ENCODE measurements at places on chromosomes 7 and 10. TPM values are rescaled to one million over a fixed set of nuclear protein-coding genes. Genes with fewer than 3 reads are reported as not detected.

GRCh38 chr10:369684-370448 lies 234.6 kb downstream of the ZMYND11 start:
- H3K4me1 ChIP-seq: no peaks in the 10 kb centered on the region
- H3K36me3 ChIP-seq: no peaks in the 10 kb centered on the region
- H3K27me3 ChIP-seq: no peaks in the 10 kb centered on the region
- no peak overlapping the region for H3K4me3 ChIP-seq

ENO4 gene
- total RNA-seq: not detected

DNA sequence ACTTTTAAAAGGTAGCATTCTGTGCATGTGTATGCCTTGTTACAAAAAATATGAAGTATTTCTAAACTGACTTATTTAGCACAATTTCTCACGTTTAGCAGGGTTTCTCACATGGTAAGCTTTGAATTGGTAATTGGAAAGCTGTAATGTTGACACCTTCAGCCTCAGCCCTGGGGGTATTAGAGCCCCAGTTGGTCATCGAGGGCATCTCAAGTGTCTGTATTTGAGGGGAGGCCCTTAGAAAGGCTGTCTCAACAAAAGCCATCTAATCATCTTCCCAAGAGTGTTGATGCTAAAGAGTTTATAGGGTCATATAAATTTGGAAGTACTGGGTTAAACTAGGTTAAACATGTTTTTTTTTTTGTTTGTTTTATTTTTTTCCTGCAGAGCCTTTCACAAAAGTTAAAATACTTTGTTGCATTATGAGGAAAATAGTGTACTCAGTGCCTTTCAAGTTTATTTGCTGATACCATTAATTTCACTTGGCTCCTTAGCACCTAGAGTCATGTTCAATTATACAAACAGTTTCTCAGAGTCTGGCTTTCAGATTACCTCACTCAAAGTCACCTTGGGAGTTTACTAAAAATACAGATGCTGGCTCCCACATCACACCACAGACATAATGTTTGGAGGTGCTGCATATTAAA lies 134.0 kb downstream of the CD36 start:
- no peak overlapping the region for H3K4me3 ChIP-seq
- H3K36me3 ChIP-seq: no peaks in the 10 kb centered on the region
- no peak for DNase-seq
- no peaks in the 10 kb centered on the region for H3K27me3 ChIP-seq
- H3K4me1 ChIP-seq: no peaks in the 10 kb centered on the region
- no peak overlapping the region for H3K27ac ChIP-seq

GRCh38 chr10:59346321-59346720 lies 16.0 kb downstream of the FAM13C start:
- H3K4me3 ChIP-seq: no peak overlapping the region
- no peaks in the 10 kb centered on the region for H3K36me3 ChIP-seq
- DNase-seq: no peak
- no peaks in the 10 kb centered on the region for H3K27me3 ChIP-seq
- no peak overlapping the region for H3K27ac ChIP-seq
- no peaks in the 10 kb centered on the region for H3K4me1 ChIP-seq

DNA sequence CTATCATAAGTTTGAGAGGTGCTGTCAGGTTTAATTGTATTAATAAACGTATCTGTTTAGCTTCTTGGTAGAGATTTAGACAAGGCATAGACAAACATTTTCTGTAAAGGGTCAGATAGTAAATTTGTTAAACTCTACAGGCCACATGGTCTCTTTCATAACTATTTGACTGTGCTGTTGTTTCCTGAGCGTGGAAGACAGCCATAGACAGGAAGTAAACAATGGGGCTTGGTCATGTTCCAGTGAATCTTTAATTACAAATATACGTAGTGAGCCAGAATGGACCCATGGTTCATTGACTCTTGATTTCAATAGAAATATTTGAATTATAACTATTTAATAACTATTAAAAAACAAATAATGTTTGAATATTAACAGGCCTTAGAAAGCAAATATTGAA lies 451.1 kb downstream of the SH2D4B start:
- no peaks in the 10 kb centered on the region for H3K27me3 ChIP-seq
- no peaks in the 10 kb centered on the region for H3K36me3 ChIP-seq
- H3K4me1 ChIP-seq: no peaks in the 10 kb centered on the region
- no peak for DNase-seq

GRCh38 chr7:99083068-99083651 lies 60.7 kb downstream of the SMURF1 start:
- no peak overlapping the region for H3K27ac ChIP-seq
- peaks cover 4% of the 10 kb centered on the region for H3K36me3 ChIP-seq
- DNase-seq: no peak
- H3K4me3 ChIP-seq: no peak overlapping the region

ITGB1 gene
- total RNA-seq: 91.2 TPM

DNA sequence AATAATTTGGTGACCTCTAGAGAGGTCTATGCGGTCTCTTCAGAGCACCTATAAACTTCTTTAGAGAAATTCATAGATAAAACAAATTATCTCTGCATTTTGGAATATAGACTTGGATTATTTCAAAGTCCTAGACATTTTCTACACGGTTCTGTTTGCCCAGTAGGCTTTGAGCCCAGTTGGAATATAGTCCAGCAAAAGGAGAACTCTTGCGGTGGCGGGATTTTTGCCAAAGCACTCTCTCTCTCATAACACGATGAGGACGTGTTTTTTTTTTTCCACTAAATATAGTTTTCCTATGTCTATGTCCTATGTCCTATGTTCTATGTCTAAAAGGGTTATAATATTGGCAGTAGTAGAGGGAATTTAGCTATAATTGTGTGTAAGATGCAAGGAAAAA lies 164.9 kb upstream of the AGR3 start:
- no peak overlapping the region for H3K27ac ChIP-seq
- H3K36me3 ChIP-seq: no peaks in the 10 kb centered on the region
- peaks cover 28% of the 10 kb centered on the region for H3K4me1 ChIP-seq

RET gene
- 0.67 TPM for total RNA-seq

GRCh38 chr7:154577141-154577873 lies 425.6 kb downstream of the PAXIP1 start:
- H3K4me3 ChIP-seq: no peak overlapping the region
- no peak overlapping the region for H3K27ac ChIP-seq
- no peaks in the 10 kb centered on the region for H3K4me1 ChIP-seq
- no peaks in the 10 kb centered on the region for H3K36me3 ChIP-seq
- H3K27me3 ChIP-seq: no peaks in the 10 kb centered on the region

DNA sequence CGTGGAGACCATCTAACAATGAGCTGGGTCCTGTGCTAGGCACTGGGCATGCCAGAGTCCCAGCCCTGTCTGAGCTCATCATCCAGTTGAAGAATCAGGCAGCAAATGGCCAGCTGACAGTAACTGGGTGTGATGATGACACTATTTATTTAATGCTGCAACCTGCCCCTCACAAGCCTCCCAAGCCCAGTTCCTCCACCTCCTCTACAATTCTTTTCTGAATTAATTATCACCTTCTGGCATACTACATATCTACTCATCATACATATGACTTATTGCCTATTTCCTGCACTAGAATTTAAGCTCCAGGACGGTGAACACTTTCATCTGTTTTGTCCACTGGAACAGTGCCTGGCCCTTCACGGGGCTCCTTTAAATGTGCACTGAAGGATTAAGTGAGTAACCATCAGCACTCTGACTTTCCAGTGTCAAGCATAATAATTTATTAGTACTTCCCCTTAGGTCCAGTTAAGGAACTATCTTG lies 96.7 kb upstream of the LAMB4 start:
- no peak for DNase-seq
- H3K4me3 ChIP-seq: no peak overlapping the region
- H3K4me1 ChIP-seq: no peaks in the 10 kb centered on the region
- H3K27me3 ChIP-seq: no peaks in the 10 kb centered on the region

DNA sequence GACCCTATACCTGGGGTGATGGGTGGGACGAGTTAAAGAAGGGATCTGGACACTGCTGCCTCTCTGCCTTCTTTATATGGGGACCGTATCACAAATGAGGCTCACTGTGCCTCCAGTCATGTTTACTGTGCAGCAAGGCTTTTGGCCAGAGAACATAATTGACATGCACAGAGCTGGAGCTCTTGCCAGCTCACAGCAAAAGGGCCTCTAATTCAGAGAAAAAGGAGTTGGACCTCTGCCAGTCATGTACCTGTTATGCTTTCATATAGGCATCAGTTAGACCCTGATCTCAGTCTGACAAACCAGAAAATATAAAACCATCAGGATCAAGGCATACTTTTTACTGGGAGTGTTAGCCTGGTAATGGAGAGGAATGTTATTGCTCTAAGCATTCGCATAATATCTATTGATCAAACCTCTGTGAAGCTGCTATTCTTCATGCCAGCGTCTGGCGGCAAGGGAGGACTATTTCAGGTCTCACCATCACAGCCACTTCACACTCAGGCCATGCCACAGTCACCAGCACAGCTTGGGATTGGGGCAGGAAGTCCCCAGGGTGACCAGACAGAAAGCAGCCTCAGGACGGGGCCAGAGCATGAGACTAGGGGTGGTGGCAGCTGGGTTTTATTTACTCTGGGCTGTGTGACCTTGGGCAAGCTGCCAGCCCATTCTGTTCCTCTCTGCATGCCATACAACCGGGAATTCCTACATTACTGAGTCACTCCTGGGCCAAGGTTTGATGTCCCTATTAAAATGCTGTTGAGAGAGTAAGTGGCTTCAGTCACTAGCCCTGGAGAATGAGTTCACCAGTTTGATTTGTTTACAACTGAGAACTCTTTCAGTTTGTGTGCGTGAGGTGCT lies 90.1 kb downstream of the NPSR1 start:
- no peaks in the 10 kb centered on the region for H3K36me3 ChIP-seq
- no peak overlapping the region for H3K4me3 ChIP-seq

DNA sequence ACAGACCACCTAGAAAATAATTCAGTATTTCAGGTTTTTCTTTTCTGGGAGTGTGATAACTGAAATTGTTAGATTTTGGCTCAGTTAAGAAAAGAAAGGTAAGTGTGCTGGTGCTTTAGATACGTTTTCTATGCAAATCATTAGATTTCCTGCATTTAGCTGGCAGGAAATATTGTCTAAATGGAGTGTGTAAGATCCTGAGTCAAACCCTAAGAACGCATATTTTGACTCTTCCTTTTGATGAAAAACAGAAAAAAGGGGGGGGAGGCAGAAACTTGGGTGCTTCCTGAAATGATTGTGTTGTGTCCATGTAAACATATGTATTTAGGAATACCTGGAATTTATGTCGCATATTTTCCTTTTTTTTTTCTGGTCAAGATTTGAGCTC lies 1.2 kb downstream of the GRK5 start:
- H3K36me3 ChIP-seq: peaks cover 4% of the 10 kb centered on the region
- H3K4me1 ChIP-seq: peaks cover 60% of the 10 kb centered on the region
- no peak for DNase-seq
- H3K27ac ChIP-seq: peak overlapping the region; percentile 88

VAX1 gene
- total RNA-seq: not detected

VPS50 gene
- total RNA-seq: 25.7 TPM

PLEKHS1 gene
- total RNA-seq: not detected

GDF2 gene
- not detected for total RNA-seq

GRCh38 chr10:127878475-127879055 lies 14.2 kb downstream of the CLRN3 start:
- no peaks in the 10 kb centered on the region for H3K36me3 ChIP-seq
- no peak for DNase-seq
- no peak overlapping the region for H3K27ac ChIP-seq
- H3K4me1 ChIP-seq: no peaks in the 10 kb centered on the region

MUC3A gene
- not detected for total RNA-seq

GRCh38 chr7:45203036-45203435 lies 45.4 kb downstream of the RAMP3 start:
- H3K27ac ChIP-seq: no peak overlapping the region
- H3K36me3 ChIP-seq: no peaks in the 10 kb centered on the region
- H3K4me3 ChIP-seq: no peak overlapping the region
- DNase-seq: no peak
- H3K27me3 ChIP-seq: peaks cover 33% of the 10 kb centered on the region

GRCh38 chr7:1700536-1701333 lies 30.7 kb downstream of the ELFN1 start:
- H3K36me3 ChIP-seq: peaks cover 4% of the 10 kb centered on the region
- no peak for DNase-seq
- no peak overlapping the region for H3K27ac ChIP-seq
- no peaks in the 10 kb centered on the region for H3K4me1 ChIP-seq
- H3K27me3 ChIP-seq: no peaks in the 10 kb centered on the region

GRCh38 chr7:42858570-42858969 lies 53.3 kb downstream of the C7orf25 start:
- DNase-seq: no peak
- no peak overlapping the region for H3K4me3 ChIP-seq
- H3K27ac ChIP-seq: no peak overlapping the region

DNA sequence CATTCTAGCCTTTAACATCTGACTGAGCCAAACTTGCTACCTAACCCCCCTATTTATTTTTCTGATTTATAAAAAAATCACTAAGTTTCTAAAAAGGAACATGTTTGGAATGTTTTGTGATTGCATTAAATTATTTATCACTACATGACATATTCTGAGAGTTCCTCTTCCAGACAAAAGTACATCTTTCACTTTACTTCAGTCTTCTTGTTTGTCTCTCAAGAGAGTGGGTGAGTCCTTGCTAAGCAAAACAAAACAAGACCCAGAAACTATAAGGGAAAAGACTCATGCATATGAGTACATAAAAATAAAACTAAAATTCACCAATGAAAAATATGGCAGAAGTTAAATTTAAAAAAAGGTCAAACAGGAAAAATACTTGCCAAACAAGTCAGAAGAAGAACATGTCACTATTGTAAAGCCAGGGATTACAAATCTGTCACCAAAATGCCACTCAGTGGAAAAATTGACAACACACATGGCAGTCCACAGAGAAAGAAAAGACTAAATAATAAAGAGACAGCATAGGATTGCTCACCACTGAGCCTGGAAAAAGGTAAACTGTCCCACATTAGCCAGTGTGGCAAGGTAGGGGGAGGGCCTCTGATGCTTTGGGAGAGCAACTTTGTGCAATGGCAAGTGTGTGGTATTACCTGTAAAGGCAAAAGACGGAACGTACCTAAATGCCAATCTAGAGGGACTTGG lies 166.7 kb upstream of the ZNF32 start:
- no peak for DNase-seq
- H3K4me1 ChIP-seq: peaks cover 56% of the 10 kb centered on the region
- H3K27ac ChIP-seq: peak overlapping the region; percentile 76
- no peaks in the 10 kb centered on the region for H3K27me3 ChIP-seq
- no peaks in the 10 kb centered on the region for H3K36me3 ChIP-seq

DNA sequence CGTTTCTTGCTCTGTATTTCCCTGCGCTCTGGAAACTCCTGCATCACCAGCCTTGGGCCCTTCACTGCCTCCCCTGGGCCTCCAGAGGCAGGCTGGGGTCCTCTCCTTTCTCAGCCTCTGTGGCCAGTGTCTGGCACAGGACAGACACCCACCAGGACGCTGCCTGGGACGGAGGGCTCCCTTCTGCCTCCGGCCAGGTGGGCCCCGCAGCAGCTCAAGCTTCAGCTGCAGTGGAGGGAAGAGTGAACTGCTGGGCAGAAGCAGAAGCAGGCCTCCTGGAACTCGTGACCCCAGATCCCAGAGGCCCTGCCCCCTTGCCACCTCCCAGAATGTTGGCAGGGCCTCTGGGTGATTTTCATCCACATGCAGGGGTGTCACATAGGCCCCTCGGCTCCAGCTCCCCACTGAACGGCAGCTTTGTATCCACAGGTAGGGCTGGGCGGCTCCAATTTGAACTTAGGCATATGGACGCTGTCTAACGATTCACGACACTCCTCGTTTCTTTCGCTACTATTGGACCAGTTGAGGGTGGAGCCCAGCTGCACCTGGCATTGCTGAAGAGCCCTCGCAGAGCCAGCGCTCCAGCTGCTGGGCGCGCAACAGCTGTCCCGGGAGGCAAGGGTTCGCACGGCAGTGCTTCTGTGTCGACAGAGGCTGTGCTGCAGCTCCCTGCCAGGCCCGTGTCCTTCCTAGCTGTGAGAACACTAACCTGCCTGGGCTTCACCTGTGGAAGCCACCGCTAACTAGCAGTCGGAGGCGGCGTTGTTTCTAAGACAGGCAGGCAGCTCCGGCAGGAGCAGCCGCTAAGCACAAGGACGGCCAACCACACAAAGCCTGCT lies 18.4 kb upstream of the GPR146 start:
- no peak overlapping the region for H3K27ac ChIP-seq
- H3K36me3 ChIP-seq: peaks cover 3% of the 10 kb centered on the region
- no peak overlapping the region for H3K4me3 ChIP-seq
- peaks cover 13% of the 10 kb centered on the region for H3K4me1 ChIP-seq
- DNase-seq: no peak
